ENCODE measurements at places on chromosomes 2 and 18. TPM values are rescaled to one million over a fixed set of nuclear protein-coding genes. Genes with fewer than 3 reads are reported as not detected.

DNA sequence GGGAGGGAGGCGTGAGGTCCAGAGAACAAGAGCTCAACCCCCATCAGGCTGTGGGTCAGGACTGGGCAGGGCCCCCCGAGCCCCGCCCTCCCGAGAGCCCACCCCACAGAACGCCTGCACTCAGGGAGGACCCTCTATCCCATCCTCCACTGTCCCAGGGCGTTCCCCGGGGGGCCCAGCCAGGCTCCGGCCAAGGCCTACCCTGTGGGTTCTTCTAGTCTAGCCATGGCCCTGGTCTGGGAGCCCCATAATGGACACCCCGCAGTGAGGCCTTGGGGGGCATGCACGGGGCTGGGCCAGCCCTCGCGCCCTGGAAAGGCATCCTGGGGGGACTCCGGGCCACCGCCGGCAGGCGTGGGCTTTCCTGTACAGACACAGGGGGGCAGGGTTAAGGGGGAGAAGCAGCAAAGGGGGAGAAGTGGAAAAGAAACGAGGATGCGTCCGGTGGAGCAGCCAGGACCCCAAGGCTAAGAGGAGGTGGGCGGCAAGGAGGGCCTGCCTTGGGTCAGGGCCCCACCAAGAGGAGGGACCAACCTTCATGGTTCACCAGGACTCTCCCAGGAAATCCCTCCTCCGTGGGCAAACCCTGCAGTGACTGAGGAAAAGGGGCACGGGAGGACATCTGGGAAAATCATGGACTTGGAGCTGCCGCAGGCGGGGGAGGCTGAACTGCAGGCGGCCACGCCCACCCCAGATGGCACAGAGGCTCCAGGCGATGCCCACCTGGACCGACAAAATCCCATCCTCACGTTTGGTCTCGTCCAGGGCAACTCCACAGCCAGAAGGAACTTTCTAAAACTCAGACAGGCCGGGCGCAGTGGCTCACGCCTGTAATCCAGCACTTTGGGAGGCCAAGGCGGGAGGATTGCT is 2.7 kb upstream of the CROCC2 start:
- no peak for DNase-seq

Gene TCF7L1
- 23.1 TPM for total RNA-seq

Gene RAPGEF4
- total RNA-seq = 4.5 TPM

Gene GBX2
- total RNA-seq = not detected

DNA sequence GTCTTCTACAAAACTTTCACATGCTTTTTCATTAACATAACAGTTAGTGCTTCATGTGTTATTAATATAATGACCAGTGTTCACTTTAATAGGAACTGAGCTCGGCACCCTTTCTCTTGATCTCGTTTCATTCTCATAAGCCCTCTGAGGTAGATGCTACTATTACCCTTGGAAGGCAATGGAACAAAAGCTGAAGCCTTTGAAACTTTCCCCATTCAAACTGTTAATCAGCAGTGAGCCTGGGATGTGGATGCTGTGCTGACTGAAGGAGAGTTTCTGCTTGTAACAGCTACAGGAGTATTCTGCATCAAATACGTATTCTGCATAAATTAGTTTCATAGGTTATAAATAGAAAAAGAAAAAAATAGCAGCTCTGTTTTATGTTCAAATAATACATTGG is 904.0 kb upstream of the CDH2 start:
- no peak for DNase-seq

- DNase-seq = no peak
Observed at GRCh38 chr2:202592566-202592965, 42.2 kb upstream of the FAM117B start.

Gene BCL11A
- 0.71 TPM for total RNA-seq
